ENCODE measurements at places on chromosomes 3 and 15.

GRCh38 chr3:183192650-183193300 lies 30.2 kb upstream of the LAMP3 start:
- DNase-seq: no peak

DNA sequence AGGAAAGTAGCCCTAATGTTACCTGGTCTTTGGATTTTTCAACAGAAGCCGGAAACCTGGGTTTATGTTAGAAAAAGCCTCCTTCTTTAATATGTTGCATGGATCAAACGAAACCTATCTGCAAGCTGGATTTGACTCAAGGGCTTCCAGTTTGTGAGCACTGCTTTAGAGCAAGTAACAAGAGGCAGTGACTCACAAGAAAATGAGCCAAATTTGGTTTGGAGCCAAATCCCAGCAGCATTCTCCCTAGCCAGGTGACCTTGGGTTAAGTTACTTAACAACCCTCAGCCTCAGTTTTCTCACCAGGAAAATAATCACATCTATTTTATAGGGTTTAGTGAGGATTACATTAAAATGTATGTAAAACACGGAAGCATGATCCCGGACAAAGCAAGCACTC lies 215.2 kb upstream of the PRICKLE2 start:
- no peak for DNase-seq

GRCh38 chr3:38519651-38520050 lies 23.5 kb downstream of the EXOG start:
- no peak for DNase-seq

- peak; percentile 12 for DNase-seq
These were observed 57.9 kb downstream of the BTD start for GRCh38 chr3:15659254-15659975.

GRCh38 chr3:32147933-32148332 lies 41.5 kb downstream of the GPD1L start:
- no peak for DNase-seq

- DNase-seq: no peak
These were observed 86.0 kb downstream of the IQCH start for GRCh38 chr15:67340630-67341029.

- peak; percentile 96 for DNase-seq
These were observed 103.1 kb downstream of the CMSS1 start for GRCh38 chr3:99920481-99921376.

DNA sequence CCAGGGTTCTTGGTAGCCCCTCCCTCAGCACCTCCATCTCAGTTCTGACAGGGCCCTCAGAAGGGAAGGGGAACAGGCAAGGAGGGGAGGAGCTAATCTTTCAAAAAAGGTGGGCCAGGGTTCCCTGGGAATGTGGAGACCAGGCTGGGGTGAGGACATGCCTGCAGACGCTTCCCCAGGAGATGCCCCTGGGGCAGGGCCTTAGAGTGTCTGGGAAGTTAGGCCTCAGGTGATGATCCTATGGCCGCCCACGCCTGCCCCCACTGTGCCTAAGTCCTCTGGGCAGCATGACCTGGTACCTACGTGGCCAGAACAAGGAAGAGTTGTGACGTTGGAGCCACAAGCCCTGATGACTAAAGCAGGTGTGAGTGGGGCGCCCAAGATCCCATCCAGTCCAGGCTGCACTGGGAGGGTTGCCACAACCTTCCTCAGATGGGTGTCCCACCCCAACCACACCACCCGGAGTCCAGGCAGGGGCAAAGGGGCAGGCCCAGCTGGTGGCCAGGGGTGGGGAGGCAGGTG lies 3.9 kb upstream of the SEMA3B start:
- DNase-seq: no peak

GRCh38 chr3:190786898-190787297 lies 75.6 kb downstream of the GMNC start:
- DNase-seq: no peak

Data from skin of body (tissue), 3 donors.